SJSA1 (cell line): ENCODE measurements at places on chromosomes 5 and 9. TPM values are rescaled to one million over a fixed set of nuclear protein-coding genes. Genes with fewer than 3 reads are reported as not detected.

DNA sequence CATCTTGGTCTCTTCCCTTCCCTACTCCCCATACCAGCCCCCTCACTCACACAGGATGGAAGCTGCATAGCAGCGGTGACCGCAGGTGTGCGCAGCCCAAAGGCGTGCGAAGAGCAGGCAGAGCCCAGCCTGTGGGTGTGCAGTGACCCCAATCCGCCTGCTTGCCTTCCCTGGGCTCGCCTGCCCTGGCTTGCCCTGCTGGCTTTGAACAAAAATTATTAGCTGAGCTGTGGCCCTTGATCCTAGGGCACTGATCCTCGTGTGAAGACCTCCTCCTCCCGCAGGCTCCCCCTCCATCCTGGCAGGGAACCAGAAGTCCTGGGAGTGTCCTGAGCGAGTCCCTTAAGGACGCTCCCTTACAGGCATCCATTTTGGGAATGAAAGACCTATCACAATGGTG is 31.9 kb downstream of the MORN5 start:
- no peak for DNase-seq

DNA sequence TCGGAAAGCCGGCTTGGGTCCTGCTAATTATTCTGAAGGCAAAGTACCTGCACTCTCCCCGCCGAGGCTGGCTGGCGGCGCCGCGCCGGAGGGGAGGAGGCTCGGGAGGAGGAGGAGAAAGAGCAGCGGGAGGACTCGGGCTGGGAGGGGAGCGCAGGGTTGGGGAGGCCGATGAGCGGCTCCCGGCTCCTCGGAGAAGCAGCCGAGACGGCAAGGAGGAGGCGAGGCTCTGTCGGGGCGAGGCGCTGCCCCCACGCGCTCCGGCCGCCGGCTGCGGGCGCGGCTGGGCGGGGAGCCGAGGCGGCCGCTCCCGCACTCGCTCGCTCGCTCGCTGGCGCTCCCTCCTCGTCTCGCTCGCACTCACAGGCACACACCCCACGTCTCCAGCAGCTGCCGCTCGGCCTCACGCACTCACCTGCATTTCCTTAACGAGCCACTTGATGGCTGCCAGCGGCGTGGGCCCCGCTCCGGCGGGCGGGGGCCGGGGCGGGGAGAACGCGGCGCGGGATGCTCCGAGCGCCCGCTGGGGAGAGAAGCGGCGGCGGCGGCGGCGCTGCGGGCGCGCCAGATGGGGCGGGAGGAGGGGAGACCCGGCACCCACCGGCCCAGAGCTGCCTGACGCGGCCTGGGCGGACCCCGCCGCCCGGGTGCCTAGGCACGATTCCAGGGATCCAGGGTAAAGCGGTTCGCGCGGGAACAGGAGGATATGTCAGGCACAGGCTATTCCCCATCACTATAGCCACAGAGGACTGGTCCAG is at the start of gene PTPRD:
Gene PTPRD, minus strand, starts transcription at position 362 of the 758 bp plus-strand sequence.
- no peak for DNase-seq

GRCh38 chr5:3925022-3925421 is 329.4 kb downstream of the IRX1 start:
- no peak for DNase-seq

DNA sequence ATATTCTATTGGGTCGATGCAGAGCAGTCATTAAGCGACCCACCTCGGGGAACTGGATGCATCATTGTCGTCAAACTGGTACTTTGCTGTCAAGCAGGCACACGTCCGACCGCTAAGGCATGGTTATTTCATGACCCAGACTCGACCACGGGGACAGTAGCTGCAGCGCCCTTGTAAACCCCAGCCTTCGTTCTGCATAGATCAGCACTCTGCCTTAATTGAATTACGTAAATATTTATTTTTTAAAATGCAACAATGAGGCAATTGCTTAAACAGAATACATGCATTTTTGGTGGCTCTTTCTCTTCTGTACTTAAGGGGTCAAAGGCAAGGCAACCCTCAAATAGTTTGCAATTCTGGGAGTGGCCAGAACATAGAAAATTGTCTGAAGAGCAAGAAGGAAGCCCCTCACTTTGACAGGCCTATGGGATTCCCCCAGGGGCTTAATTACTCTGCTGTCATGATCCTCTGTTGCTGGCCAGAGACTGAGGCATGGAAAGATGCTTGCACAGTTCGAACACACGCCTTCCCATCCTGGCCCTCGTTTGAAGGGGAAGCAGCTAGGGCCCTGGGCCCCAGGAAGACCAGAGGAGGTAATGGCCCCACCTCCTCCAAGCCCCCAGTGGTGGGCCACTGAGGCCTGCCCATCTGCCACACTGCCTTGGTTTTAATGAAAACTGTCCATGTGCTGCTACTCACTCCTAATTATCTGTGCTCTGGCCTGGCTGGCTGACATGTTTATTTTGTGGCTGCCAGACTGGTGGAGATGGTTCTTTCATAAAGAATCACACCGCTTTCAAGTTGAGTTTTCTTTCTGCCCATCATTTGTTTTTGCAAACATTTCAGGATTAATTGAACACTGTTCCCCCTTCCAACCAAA is 169.7 kb upstream of the MAST4 start:
- DNase-seq, result no peak

Gene NREP
- 51.5 and 69.3 TPM in 2 replicates for total RNA-seq

Gene BRINP1
- total RNA-seq, result not detected in 2 replicates

- DNase-seq, result no peak
These were observed 10.9 kb upstream of the ZDHHC11 start for GRCh38 chr5:861442-862366.

DNA sequence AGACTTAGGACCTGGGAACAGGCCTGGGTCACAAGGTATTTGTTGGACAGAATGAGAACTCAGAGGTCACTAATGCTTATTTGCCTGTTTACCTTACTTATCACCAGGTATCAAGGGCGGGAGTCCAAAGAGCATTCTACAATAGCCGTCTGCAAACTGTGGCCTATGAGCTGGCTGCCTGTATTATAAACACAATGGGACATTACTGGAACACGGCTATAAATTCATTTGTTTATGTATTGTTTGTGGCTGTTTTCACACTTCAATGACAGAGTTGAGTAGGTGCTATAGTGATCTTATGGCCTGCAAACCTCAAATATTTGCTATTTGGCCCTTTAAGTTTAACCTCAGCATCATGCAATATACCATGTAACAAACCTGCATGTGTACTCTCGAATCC is 76.6 kb upstream of the ASTN2 start:
- no peak for DNase-seq

Gene ARHGEF28
- 13.6 and 20.2 TPM in 2 replicates for total RNA-seq

DNA sequence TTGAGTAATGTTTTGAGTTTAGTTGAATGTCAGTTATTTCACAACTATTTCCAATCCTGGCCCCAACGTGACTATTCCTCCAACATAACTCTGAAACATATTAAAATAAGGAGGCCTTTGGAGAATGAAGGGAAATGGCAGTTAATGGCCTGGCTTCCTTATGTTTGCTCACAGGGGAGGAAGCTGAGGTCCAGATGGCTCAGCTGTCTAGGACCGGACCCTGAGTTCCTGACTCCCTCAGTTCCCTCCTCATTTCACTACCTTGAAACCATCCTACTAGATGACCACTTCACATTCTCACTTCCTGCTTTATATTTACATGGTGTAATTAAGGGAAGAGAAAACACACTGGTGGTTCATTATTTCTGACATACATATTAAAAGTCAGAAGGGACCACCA is 6.6 kb downstream of the OTULINL start:
- DNase-seq, result no peak

Gene SPINK4
- total RNA-seq, result not detected in 2 replicates

Gene FASTKD3
- total RNA-seq, result 7.3 and 23.6 TPM in 2 replicates

Gene IFNE
- total RNA-seq, result 0.24 TPM in 1 of 2 replicates, not detected in the other

- DNase-seq, result no peak
These were observed 144.3 kb downstream of the MUSK start for GRCh38 chr9:110812886-110813285.

Gene HMMR
- total RNA-seq, result 117 and 119 TPM in 2 replicates

- no peak for DNase-seq
These were observed 102.6 kb upstream of the TRPM3 start for GRCh38 chr9:71223953-71224538.

Gene GHR
- 0.05 and 0.66 TPM in 2 replicates for total RNA-seq

DNA sequence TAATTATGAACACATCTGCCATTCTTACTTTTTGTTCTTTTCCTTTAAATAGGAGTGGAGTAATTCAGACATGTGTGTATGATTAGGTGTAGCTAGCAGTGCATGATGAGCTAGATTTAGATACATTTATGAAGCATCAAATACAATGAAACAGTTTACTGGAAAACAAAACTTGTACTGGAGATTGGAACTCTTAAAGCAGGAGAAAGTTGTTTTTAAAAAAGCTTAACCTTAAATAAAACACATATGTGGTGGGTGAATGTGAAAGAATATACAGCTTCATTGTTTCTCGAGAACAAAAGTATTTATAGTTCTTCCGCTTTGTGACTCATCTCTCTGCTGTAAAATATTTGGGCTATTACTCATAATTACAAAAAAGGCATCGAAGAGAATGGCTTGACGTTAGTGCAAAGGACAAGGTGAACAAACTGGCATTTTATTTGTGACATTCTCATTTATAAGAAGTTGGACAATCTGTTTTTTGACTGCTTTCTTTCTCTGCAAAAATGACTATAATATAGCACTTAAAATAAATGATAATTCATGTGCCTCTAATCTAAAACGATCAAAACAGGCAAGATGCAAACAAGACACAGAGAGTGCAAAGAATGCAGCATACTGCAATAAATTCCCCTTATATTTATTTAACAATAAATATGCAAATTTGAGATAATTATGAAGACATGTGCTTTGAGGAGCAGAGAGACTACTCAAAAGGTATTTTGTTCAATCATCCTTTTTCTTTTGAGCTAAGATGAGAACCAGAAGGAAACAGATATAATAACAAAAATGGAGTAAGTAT is 478.8 kb downstream of the CETN3 start:
- no peak for DNase-seq

Gene IFNA2
- total RNA-seq, result not detected in 2 replicates

Gene RRAGA
- total RNA-seq, result 3.6 and 5.9 TPM in 2 replicates

DNA sequence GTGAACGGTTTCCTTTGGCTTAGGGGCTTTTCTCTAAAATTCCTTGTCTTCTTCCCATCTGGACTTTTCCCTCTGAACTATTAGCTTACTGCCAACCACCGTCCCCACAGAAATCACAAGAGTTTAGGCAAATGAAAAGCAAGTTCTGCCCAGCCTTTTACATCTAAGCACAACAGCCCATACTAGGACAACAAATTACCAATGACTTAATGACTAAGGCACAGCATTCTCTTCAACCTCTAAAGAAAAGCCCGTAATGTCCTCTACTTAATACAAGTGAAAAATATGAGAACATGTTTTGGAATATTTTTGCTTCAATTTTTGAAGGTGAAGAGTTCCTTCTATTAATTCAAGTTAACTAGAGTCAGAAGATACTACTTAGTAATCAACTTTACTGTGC is 1.2 kb downstream of the ZBTB5 start:
- DNase-seq, result no peak

Gene S1PR3
- total RNA-seq, result 12.5 and 25.8 TPM in 2 replicates

- no peak for DNase-seq
These were observed 11.5 kb downstream of the OR2V2 start for GRCh38 chr5:181158869-181159268.

Gene CDH9
- total RNA-seq, result not detected in 2 replicates

Gene ZNF608
- total RNA-seq, result 13.1 and 17.2 TPM in 2 replicates

DNA sequence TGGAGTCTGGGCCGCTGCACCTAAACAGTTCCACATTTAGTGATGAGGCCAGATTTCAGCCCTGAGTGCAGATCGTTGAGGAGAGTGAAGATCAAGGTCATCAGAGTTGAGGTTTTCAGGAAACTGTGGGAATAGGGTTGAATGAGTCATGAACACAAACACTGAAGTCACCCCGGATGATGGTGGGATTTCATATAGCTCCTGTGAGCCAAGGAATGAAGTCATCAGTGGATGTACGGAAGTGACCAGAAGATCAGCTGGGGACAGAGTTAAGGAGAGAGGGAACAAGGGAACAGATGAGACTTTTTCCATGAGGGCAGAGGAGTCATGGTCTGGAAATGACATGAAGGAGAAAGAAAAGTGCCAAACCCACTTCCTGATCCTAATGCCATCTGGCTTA is 36.5 kb downstream of the PALM2AKAP2 start:
- DNase-seq, result peak; percentile 94

DNA sequence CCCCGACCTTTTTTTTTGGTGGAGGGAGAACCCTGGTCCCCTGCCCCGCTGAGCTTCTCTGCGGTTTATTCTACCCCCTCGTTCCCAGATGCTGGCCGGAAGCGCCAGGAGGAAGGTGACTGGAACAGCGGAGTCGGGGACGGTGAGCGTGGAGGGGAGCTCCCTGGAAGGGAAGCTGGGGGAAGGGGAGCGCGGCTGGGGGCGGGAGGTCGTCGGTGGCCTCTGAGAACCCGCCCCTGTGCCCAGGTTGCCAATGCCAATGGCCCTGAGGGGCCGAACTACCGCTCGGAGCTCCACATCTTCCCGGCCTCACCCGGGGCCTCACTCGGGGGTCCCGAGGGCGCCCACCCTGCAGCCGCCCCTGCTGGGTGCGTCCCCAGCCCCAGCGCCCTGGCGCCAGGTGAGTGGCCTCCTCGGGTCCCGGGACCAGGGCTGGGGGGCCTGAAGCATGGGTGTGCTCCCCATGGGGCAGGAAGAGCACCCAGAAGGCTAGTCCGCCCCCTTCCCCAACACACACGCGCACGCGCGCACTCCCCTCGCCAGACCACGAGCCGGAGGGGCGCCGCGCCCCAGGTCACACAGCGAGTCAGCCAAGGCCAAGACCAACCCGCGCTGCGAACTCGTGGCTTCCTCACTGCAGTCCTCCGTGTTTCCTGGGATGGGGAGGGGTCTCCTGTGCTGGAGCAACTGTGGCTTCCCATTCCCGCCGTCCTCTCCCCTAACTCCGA is 10.6 kb downstream of the MYOZ3 start:
- DNase-seq, result no peak

Gene C1QTNF2
- 5.7 and 6.7 TPM in 2 replicates for total RNA-seq

- no peak for DNase-seq
These were observed 139.5 kb downstream of the ATPSCKMT start for GRCh38 chr5:10110228-10110627.

- no peak for DNase-seq
These were observed 930.2 kb downstream of the MAT2B start for GRCh38 chr5:164435576-164435975.

Gene IL5
- not detected in 2 replicates for total RNA-seq

Gene AFAP1L1
- total RNA-seq, result 26.6 and 33.2 TPM in 2 replicates

- no peak for DNase-seq
These were observed 18.1 kb downstream of the SAR1B start for GRCh38 chr5:134614450-134615085.

Gene SNX30
- total RNA-seq, result 6.4 and 10.2 TPM in 2 replicates

DNA sequence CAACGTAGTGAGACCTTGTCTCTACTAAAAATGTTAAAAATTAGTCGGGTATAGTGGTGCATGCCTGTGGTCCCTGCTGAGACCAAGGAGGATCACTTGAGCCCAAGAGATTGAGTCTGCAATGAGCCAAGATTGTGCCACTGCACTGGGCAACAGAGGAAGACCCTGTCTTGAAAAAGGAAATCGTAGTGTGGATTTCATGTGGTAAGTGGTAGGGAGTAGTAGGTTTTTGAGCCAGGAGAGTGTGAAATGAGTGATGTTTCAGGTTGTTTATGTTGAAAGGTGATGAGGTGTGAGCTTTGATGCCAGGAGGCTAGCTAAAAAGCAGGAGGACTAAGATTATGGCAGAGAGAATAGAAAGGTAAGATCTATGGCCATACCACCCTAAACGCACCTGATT is 5.9 kb downstream of the MATR3 start:
- DNase-seq, result no peak

- peak; percentile 53 for DNase-seq
These were observed 7.2 kb upstream of the KLHL3 start for GRCh38 chr5:137743031-137743640.
